ENCODE measurements at places on chromosomes 5 and 9.

DNA sequence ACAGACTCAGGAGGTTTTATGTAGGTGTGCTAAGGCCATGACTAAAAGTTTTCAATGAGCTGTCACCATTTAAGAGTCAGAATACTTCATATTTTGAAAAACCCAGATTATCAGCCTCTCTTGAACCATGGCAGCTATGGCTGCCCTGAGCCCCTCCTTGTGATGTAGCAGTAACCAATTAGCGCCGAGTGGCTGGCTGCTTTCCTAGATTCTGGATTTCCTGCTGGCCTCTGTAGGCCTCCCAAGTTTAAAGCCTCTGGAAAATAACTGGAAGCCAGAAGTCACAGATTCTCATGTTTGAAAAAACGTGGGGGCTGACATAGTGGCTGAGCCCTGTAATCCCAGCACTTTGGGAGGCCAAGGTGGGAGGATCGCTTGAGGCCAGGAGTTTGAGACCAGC lies 25.5 kb downstream of the DAB2IP start:
- DNase-seq, result no peak

- no peak for DNase-seq
Measured at GRCh38 chr9:131257266-131258025, 18.9 kb downstream of the FAM78A start.

GRCh38 chr5:138636398-138636944 lies 61.3 kb upstream of the HSPA9 start:
- no peak for DNase-seq

DNA sequence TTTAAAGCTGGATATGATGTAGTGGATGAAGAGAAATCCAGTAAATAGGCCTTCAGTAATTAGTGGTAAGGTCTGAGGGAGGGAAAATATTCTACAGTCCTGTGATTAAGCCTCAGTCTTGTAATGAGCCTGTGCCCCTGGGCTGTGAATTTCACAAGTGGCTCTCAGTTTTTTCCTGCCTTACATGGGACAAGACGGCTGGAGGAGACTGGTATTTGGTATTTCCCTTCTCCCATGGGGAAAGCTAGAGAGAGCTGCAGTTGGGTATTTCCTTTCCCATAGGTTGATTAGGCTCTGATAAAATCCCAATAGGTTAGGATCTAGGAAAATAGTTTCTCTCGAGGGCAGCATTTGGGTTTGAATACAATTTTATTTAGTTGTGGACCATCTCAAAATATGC lies 62.2 kb upstream of the GNA14 start:
- no peak for DNase-seq

- DNase-seq, result no peak
Measured at GRCh38 chr5:103207653-103208052, 50.9 kb upstream of the MACIR start.

DNA sequence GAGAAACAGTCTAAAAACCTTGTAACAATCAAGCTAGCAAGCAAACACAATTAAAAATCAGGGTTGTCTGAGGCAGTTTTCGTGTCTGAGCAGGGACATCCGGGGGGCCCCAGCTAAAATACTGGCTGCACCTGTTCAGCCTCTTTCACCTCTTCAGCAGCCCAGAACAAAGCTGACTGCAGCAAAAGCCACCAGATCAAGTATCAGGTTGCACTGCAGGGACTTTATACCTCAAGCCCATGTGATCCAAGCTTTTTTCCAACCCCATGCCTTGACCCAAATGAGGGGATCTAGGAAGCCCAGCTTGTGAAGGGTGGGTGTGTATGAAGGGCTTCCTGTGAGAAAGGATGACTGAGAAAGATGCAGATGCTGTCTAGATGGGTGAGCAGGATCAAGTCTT lies 133.4 kb downstream of the SEMA6A start:
- peak; percentile 67 for DNase-seq

DNA sequence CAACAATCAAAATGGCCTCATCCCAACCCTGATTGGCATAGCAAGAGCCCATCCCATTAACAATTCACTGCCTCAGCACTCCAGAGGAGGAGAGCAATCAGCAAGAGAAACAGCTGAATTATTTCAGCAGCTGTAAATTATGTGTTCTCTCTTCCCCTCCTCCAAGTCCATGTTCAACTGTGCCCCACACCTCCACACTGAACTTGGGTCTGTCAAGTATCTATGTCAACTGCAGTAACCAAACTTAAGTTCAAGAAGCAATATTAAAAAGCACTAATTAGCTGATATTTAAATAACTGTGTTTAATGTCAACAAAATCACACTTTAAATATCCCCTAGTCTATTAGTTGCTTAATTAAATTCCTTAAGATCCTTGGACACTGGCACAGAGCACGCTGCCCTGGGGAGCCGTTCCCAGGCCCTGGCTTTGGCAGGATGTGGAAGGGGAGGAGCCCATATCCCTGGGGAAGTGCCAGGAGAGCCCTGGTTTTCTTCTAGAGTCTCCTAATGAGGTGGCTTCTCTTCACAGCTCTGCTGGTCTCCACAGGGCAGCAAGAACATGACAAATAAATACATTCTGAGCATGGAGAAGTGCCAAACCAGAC lies 50.6 kb downstream of the SIL1 start:
- no peak for DNase-seq

DNA sequence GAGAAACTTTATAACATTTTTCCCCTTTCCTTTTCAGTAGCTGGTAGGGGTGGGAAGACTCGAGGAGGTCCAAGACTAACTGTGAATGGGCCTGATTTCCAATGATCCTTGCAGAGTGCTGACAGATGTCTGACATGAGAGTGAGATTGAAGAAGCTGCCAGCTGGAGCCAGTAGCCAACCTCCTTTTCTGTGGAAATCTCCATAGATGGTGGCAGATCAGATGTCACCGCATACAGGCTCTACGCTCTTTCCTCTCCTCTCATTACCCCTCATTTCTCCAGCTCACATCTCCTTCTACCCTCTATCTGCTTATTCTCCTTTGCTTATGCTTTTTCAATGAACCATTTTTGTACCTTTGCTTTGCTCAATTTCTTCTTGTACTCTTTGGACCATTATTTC lies 395.2 kb upstream of the TNC start:
- DNase-seq, result no peak

GRCh38 chr5:165015126-165015525 lies 1509.7 kb downstream of the MAT2B start:
- no peak for DNase-seq

DNA sequence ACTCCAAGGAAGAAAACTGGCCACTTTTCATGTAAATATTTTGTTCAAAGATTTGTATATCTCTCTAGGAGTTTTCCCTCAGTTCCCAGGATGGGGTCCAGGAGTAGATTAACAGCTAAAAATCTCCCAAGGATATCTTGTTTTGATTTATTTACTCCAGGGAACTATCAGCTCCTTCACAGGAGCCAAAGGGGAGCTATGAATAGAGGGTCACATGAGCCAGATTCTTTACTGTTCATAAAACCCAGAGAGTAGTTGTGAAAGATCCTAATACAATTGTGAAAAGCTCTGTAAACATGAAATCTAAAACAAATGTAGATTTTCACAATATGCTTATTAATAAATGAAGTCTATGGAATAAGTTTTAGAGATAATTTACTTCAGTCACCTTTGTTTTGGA lies 16.9 kb downstream of the DIMT1 start:
- DNase-seq, result no peak

DNA sequence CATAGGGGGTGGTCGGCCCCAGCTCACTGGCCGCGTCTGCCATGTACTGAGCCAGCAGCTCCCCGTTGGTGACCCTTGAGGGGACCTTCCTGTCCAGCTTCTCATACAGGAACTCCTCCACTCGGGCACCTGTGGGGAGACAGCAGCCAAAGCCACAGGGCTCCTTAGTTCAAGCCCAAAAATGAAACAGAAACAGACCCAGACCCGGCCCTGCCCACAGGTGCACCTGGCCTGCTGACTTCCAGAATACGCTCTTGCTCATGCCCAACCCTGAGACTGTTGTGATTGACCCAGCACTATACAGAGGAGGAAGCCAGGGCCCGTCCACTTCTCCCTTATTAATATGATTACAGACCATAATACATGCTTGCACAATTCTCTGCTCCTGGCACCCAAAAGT lies 7.0 kb downstream of the SH3GLB2 start:
- DNase-seq, result no peak

DNA sequence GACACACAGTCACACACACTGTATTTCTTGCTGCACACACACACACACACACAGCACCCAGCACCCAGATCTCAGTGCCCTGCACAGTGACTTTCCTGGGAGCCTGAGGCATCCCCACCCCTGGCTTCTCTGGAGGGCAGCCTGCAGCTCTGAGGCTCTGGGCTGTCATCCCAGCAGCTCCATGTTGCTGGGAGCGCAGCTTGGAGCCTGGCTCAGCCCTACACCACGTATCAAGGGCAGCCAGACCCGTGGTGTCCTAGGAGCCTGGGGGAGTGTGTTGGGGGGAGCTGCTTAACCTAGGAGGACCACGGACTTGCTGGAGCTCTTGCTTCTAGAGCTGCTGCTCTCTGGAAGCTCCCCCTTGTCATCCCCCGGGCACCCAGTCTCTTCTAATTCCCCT lies 5.2 kb downstream of the IER5L start:
- no peak for DNase-seq

DNA sequence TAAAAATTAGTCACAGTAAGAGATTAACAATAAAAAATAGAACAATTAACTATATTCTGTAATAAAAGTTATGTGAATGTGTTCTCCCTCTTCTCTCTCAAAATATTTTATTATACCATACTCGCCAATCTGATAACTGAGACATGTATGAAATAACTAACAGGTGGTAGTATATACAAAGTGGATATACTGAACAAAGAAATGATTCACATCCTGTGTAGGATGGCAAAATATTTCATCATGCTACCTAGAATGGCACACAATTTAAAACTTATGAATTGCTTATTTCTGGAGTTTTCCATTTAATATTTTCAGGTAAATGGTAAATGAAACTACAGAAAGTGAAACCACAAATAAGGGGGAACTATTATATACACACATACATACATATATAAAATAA lies 152.5 kb downstream of the RNF180 start:
- no peak for DNase-seq

DNA sequence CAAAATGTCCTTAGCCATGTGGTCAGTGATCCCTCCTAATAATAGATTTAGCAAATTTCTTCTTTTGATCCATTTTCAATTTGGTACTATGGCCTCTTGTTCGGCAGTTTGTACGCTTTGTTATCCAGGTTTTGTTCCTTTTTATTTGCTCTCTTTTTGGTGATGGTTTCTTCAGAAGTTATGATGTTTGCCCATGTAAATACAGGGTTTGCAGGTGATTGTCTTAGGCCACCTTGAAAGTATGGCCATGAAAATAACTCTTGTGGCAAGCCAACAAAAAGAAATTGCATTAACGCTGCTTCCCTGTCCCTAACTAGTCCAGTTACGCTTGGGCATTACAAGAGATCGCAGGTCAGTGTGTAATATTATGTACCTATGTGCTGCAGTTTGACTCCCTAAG lies 8.6 kb downstream of the GPR151 start:
- no peak for DNase-seq

GRCh38 chr9:70422371-70423043 lies 8.1 kb upstream of the KLF9 start:
- DNase-seq, result no peak

GRCh38 chr5:154972476-154973080 lies 31.7 kb downstream of the MRPL22 start:
- DNase-seq, result no peak

DNA sequence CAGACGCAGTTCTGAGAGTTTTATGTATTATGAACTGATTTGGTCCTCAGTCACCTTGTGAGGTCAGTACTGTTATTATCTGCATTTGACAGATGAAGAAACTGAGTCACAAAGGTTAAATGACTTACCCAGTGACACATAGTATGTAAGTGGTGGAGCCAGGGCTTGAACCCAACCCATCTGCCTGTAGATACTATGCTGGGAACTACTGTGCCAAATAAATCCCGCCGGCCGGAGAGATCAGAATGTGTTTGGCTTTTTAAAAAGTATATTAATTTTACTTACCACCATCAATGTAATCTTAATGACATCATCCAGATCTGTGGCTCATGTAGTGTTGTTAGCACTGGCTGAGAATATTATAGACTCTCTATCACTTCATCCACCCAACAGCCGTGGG lies 80.8 kb downstream of the ZNF618 start:
- DNase-seq, result no peak

DNA sequence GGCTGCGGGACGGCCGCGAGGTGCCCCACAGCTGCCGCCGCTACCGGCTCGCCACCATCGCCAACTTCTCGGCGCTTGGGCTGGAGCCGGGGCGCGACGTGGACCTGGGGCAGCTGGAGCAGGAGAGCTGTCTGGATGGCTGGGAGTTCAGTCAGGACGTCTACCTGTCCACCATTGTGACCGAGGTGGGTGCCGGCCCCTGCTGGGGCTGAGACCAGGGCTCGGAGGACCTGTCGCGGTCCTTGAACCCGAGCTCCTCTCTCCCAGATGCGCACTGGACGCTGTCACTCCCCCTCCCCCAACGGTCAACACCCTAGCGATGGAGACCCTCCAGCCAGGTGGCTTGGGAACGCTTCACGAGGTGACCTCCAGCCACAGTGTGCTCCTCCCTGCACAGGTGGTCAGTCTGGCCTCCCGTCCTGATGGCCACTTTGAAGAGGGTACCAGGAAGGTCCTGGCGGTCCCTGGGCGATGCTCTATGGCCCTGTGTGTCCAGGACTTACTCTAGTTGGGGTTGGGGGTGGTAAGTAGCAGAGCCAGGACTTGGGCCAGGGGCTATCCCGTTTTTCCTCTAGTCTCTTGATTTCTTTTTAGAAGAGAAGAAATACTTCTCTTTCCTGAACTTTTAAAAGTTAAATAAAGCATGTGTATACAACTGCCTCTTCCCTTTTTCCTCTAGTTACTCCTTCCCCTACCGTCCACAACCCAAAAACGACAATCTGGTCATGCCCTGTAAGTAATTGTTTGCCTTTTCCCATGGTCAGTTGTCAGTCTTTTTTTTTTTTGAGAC lies 866 bp downstream of the SLC22A5 start:
- DNase-seq, result no peak

DNA sequence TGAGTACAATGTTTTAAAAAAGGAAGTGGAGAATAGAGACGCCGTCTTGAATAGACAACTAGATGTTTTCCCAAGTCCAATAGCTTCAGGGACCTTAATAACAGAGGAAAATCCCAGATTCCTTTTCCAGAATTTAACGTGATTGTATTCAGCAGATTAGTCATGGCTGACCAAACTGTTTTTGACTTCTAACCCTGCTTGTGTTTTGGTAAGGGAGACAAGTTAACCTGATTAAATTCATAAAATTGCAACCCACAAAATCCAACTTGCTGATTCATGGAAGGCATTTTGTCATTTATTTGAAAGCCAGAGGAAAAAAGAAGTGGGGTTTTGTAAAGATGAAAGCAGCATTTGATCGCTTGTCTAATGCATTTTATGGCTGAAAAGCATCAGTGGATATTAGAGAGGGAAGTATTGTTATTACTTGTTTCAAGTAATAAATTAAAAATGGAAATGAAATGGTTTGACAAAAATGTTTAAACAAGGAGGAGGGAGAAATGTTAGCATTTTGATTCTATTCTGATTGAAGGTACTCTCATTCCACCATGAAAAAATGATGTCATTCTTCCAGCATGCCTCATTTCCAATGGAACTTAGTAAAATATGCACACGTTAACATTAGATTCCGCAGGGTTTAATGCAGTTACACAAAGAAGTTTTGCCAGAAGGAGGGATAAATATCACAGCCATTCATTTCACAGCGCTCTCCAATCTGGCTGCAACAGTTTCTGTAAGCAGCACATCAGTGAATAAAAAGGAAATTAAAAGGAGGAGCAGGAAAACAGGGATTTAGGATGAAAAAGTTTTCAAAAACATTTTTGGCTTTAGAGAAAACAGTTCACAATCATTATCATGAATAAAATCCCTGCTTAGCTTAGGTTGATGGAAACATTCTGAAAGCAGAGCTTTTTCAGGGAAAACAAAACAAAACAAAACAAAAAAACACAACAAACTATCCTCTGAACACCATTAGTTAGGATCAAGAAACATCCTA lies 314.7 kb downstream of the PRR16 start:
- no peak for DNase-seq

- no peak for DNase-seq
Measured at GRCh38 chr9:3177146-3177761, 333.4 kb upstream of the PUM3 start.
